K562 (cell line): ENCODE measurements at places on chromosomes 3 and 15. TPM values are rescaled to one million over a fixed set of nuclear protein-coding genes. Genes with fewer than 3 reads are reported as not detected.
A peak's percentile ranks its signal among the peaks of the same experiment; 100 is the strongest.

The ROBO1 gene
- 0.20 and 0.22 TPM in 2 replicates for total RNA-seq

The ZDHHC23 gene
- 1.1 and 1.6 TPM in 2 replicates for total RNA-seq

DNA sequence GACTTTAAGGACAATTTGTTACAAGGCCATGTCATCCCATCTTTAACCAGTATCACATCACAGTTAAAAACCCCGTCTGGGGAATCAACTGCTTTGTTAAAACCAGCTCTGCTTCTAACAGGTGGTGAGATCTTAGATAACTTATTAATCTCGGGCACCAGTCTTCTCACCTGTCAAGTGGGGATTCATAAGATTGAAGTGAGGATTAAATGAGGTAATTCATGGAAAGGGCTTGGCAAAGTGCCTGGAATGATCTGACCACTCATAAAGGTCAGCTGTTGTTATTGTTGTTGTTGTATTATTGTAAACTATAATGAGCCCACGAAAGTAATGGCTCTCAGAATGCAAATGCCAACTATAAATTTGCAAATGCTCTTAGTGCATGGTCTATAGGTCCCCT lies 30.1 kb upstream of the SLC24A5 start:
- H3K4me3 ChIP-seq, result no peak overlapping the region
- H3K27me3 ChIP-seq, result no peaks in the 10 kb centered on the region
- no peak overlapping the region for H3K27ac ChIP-seq
- no peak for DNase-seq

DNA sequence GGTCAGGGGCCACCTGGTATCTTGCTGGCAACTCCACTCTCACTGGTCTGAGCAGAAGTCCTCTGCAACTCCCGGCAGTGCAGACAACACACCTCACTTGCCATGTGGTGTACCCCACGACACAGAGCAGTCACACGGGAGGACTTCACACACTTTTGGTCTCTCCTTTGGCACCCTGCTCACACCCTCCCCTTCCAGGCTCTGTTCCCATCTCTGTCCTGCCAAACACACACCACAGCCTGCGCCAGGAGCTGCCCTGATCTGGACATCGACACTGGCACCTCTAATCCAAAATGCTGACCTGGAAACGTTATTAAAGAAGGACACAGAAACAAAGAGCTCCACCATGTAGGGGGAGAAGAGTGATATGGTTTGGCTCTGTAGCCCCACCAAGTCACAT lies 57.2 kb downstream of the SLC41A3 start:
- no peaks in the 10 kb centered on the region for H3K4me1 ChIP-seq
- H3K4me3 ChIP-seq, result no peak overlapping the region
- no peak for DNase-seq
- H3K27ac ChIP-seq, result no peak overlapping the region

The NRG4 gene
- 1.5 TPM in 2 replicates for total RNA-seq

DNA sequence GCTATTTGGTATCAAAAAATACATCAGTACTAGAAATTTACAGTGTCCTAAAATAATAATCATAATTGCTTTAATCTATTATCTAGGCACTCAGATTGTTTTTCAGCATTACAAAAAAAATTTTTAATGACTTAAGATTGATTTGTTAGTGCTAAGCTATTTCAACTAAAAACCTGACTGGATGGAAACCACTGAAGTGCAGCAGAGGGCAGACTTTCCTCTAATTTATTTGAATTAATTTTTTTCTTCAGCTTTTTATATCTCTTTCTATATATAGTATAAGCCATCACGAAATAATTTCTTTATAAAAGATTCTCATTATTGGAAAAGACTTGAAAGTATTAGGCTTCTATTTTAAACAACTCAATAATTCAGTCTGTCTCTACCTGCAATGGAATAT lies 131.4 kb downstream of the IQCH start:
- H3K4me3 ChIP-seq, result no peak overlapping the region
- H3K36me3 ChIP-seq, result no peaks in the 10 kb centered on the region
- no peaks in the 10 kb centered on the region for H3K27me3 ChIP-seq
- no peaks in the 10 kb centered on the region; the same call in 2 of the 3 replicates for H3K4me1 ChIP-seq

- no peak overlapping the region for H3K4me3 ChIP-seq
- no peaks in the 10 kb centered on the region for H3K27me3 ChIP-seq
- H3K36me3 ChIP-seq, result no peaks in the 10 kb centered on the region
- no peaks in the 10 kb centered on the region for H3K4me1 ChIP-seq
- H3K27ac ChIP-seq, result no peak overlapping the region
- DNase-seq, result no peak
Observed at GRCh38 chr3:84998545-84998944, 39.8 kb downstream of the CADM2 start.

DNA sequence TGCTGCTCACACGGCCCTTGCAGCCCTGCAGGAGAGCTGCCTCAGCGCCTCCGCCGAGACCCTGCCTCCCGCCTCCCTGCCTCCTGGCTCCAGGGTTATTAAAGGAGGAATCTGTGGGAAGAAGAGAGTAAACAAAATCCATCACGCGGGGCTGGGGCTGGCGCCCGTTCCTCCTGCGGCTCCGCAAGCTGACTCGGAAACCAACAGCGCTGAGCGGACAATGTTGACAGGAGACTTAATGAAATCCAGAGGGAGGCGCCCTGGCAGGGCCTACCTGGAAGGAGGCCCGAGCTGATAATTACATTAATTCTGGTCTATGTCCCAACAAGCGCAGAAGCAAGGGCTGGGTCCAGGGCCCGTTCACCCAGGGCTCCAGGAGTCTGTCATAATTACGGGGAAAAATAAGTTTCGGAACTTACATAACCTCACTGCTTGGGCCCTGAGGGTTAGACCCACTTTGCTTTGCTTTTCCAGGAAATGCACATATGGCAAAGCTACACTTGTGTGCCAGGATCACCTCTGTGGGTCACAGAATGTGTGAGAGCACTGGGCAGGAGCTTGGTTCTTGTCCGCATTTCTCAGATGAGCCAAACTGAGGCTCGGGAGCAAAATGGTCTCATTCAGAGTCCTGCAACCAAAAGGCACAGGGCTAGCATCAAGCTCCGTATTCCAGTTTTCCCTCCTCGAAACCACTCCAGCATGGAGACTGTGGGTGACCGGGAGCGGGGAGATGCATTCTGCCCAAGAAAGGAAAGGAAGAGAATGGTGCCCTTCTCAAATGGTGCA lies 43.8 kb upstream of the SLC6A6 start:
- peaks cover 5% of the 10 kb centered on the region for H3K4me1 ChIP-seq
- no peak overlapping the region for H3K27ac ChIP-seq
- H3K36me3 ChIP-seq, result no peaks in the 10 kb centered on the region
- H3K27me3 ChIP-seq, result no peaks in the 10 kb centered on the region

DNA sequence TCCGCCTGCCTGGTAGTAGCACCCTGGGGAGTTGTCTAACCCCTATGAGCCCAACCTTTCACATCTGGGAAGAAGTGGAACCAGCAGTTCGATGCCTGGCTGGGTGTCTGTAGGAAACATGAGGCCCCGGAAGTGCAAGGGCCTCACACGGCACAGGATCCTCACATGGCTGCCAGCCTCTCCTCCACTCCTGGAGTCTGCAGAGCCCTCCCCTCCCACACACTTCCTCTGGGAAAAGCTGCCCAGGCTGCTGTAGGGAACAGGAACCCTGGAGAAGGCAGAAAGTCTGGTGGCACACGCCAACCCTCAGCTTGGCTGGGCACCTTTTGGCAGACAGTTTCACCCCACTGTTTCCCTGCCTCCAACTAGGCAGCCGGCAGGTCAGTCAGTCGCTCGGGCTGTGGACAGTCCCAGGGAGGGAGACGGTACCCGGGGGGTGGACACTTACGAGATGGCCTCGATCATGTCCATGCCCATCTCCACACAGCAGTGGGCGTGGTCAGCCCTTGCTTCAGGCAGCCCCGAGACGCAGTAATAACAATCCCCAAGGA lies 118.4 kb downstream of the ADCY5 start:
- H3K27me3 ChIP-seq, result no peaks in the 10 kb centered on the region; the same call in 2 of the 3 replicates
- H3K36me3 ChIP-seq, result no peaks in the 10 kb centered on the region
- no peak overlapping the region for H3K27ac ChIP-seq
- DNase-seq, result no peak
- H3K4me3 ChIP-seq, result no peak overlapping the region

DNA sequence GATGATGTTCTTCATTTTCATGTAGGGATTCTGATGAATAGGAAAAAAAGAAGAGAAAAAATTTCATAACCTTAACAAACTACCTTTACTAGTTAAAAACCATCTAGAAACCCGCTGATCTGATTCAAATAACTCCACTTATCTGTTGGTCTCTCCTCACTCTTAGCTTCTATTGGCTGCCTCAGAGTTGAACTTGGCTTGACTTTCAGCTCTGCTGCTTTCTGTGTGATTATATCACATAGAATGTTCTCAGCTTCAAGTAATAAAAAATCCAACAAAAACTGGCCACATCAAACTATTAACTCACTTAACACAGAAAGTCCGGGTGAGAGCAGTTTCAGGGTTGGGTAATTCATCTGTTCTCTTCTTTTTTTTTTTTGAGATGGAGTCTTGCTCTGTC lies 126.8 kb upstream of the RASGRP1 start:
- H3K27ac ChIP-seq, result no peak overlapping the region
- H3K4me1 ChIP-seq, result no peaks in the 10 kb centered on the region
- no peaks in the 10 kb centered on the region for H3K36me3 ChIP-seq
- no peaks in the 10 kb centered on the region; the same call in 2 of the 3 replicates for H3K27me3 ChIP-seq

DNA sequence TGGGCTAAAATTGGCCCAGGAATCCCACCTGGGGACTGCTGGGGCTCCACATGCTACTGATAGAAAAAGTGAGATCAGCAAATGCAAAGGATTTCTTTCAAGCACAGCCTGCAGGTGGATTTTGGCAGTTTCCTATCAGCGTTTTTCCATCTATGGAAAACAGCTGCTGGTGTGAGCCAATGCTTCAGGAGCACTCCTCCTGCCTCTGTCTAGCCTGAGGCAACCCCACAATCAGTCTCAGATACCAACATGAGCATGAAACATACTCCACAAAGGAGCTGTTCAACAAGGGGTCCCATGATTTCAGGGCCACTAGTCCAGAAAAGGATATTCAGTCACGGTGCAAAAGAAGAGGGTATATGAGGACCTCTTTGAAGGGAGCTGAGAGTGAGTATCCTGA lies 311.5 kb upstream of the THBS1 start:
- peaks cover 5% of the 10 kb centered on the region; the same call in 1 of the 3 replicates for H3K27me3 ChIP-seq
- H3K4me1 ChIP-seq, result no peaks in the 10 kb centered on the region
- H3K36me3 ChIP-seq, result no peaks in the 10 kb centered on the region
- no peak overlapping the region for H3K27ac ChIP-seq
- DNase-seq, result no peak

The MANF gene
- total RNA-seq, result 39.3 and 49.9 TPM in 2 replicates

- DNase-seq, result peak; percentile 28
- no peak overlapping the region for H3K27ac ChIP-seq
- no peak overlapping the region for H3K4me3 ChIP-seq
- no peaks in the 10 kb centered on the region for H3K36me3 ChIP-seq
- H3K4me1 ChIP-seq, result no peaks in the 10 kb centered on the region
Observed at GRCh38 chr15:38226608-38227266, 25.9 kb upstream of the SPRED1 start.

GRCh38 chr3:127717357-127718244 lies 44.8 kb downstream of the ABTB1 start:
- H3K27me3 ChIP-seq, result peaks cover 29% of the 10 kb centered on the region
- H3K4me1 ChIP-seq, result no peaks in the 10 kb centered on the region
- H3K27ac ChIP-seq, result no peak overlapping the region
- H3K4me3 ChIP-seq, result no peak overlapping the region
- no peaks in the 10 kb centered on the region for H3K36me3 ChIP-seq

DNA sequence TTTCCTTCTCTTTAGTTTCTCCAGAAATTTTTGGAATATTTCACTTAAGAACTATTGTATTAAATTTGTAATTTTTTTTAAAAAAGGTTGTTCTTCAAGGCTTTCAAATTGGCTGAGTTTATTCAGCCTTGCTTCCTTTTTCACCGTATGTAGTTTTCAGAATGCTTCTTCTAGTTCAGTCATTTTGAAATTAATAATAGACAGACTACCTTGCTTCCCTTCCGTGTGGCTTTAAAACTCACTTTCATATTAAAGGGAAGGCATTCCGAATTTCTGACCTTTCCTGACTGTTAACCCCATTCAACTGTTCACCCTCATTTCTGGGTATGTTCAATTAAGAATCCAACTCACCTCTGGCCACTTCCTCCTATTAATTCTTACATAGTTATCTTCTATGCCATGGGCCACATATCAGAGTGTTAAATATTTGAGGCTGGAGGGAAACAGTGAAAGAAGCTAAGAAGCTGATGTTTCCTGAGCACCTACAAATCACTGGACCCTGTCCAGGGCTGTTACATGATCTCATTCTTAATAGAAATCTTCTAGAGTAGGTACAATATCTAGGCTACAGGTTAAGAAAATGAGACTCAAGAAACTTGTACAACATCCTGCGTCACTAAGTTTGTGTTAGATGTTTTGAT lies 237.5 kb downstream of the P3H2 start:
- no peaks in the 10 kb centered on the region for H3K27me3 ChIP-seq
- no peak overlapping the region for H3K4me3 ChIP-seq
- no peak for DNase-seq
- no peaks in the 10 kb centered on the region for H3K4me1 ChIP-seq

The LRRC31 gene
- not detected in 2 replicates for total RNA-seq

GRCh38 chr3:104960579-104960978 lies 406.1 kb upstream of the ALCAM start:
- H3K4me3 ChIP-seq, result no peak overlapping the region
- no peak overlapping the region for H3K27ac ChIP-seq
- no peak for DNase-seq
- no peaks in the 10 kb centered on the region for H3K36me3 ChIP-seq
- H3K27me3 ChIP-seq, result no peaks in the 10 kb centered on the region

- peak overlapping the region; percentile 80 for H3K27ac ChIP-seq
- H3K36me3 ChIP-seq, result no peaks in the 10 kb centered on the region; the same call in 2 of the 3 replicates
- no peaks in the 10 kb centered on the region for H3K27me3 ChIP-seq
- peaks cover 11% of the 10 kb centered on the region; the same call in 2 of the 3 replicates for H3K4me1 ChIP-seq
Observed at GRCh38 chr15:41417418-41418195, 712 bp downstream of the RTF1 start.

- H3K27me3 ChIP-seq, result no peaks in the 10 kb centered on the region
- no peak overlapping the region for H3K27ac ChIP-seq
- DNase-seq, result no peak
- no peaks in the 10 kb centered on the region for H3K4me1 ChIP-seq
- H3K4me3 ChIP-seq, result no peak overlapping the region
Observed at GRCh38 chr3:32062950-32063582, 43.4 kb upstream of the GPD1L start.

- H3K27ac ChIP-seq, result no peak overlapping the region
- no peaks in the 10 kb centered on the region for H3K4me1 ChIP-seq
- no peak overlapping the region for H3K4me3 ChIP-seq
- H3K36me3 ChIP-seq, result no peaks in the 10 kb centered on the region
- H3K27me3 ChIP-seq, result no peaks in the 10 kb centered on the region
Observed at GRCh38 chr15:94487635-94488034, 256.3 kb downstream of the MCTP2 start.

- peaks cover 31% of the 10 kb centered on the region for H3K4me1 ChIP-seq
- H3K27me3 ChIP-seq, result no peaks in the 10 kb centered on the region
- H3K27ac ChIP-seq, result peak overlapping the region; percentile 99
Observed at GRCh38 chr3:143001034-143001368, 369 bp upstream of the U2SURP start.

The SCN11A gene
- not detected in 2 replicates for total RNA-seq
